ENCODE measurements at places on chromosomes 1 and 21.
A peak's percentile ranks its signal among the peaks of the same experiment; 100 is the strongest.

DNA sequence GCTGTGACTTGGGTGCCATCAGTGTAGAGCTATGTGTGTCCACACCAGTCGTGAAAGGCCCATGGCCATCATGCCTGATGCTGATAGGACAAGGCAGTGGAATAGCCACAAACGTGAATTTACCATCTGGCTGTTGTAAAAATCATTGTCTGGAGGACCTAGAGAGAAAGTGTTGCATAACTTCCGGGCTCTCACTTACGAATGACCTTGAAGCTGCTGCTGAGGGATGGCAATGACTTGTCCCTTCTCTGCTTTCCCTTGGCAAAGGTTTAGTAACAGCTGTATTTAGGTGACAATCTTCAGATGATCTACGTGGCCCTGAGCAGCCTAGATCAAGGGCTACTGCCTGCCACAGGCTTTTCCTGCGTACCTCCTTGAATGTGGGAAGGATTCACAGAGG, 5.8 kb downstream of the ATP1B1 start:
- DNase-seq: no peak

GRCh38 chr1:99146129-99146848, 118.0 kb upstream of the PLPPR4 start:
- no peak for DNase-seq

- DNase-seq: no peak
Observed at GRCh38 chr1:245589906-245590305, 435.1 kb downstream of the KIF26B start.

DNA sequence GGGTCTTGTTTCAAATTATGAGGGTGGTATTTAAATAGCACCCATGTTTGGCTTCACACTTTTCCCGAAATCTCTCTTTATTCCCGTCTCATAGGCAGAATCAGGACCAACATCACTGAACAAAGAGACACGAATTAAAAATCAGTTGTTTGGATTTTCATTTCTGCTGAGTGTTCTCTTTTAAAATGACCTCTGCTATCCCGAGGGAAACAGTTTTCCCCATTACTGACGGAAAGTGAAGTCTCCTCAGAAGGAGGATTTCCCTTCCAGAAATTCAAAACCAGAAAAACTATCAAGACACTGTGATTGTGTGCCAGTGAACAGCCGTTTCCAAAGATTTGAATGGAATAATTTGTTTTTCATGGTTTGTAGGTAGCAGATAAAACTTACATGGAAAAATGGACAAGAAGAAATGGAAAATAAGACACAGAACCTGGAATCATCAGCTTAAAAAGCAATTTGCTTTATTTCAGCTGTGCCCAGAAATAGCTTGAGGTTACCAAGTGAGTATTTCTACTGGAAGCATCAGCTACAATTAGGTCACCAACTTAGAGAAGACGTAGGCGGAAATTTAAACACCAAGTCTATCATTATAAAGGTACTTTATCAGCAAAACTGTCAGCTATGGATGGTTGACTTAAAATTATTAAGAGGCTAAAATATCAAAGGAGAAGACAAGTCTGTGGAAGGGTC, 68.5 kb downstream of the RUNX1 start:
- DNase-seq: no peak

DNA sequence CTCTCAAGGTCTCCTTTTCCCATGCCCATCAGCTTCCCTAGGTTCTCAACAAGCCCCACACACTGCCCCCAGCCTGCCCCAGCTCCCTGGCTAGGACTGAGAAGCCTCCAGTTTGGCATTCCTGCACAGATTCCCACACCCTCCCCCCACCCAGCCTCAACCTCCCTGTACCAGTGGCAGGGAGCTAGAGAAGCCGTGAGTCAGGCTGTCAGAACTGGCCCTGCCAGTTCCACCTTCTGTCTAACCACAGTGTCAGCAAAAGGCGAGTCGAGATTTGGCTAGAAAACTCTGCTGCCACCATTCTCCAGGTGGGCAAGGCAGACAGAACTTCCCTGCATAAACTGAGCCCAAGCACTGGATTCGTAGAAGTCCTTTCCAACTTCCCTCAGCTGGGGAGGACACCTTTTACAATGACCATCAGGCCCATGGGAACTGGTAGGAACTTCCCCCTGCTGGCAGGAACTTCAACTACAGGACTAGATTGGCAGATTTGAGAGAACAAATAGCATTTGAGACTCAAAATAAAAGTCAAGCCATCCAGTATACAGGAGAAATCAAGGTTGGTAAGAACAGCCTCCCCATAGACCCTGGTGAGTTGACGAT, 31.0 kb downstream of the TNNT2 start:
- DNase-seq: no peak

GRCh38 chr1:100400404-100400803, 48.1 kb downstream of the CDC14A start:
- peak; percentile 45 for DNase-seq

- no peak for DNase-seq
Observed at GRCh38 chr1:153248176-153248879, 11.2 kb upstream of the LORICRIN start.

GRCh38 chr1:100835866-100836842, 58.5 kb downstream of the EXTL2 start:
- DNase-seq: no peak

All from activated CD4-positive, alpha-beta T cell treated with anti-CD3 and anti-CD28 coated beads for 1 hour (primary cell).